ENCODE measurements at places on chromosomes 2 and 18.

- no peak for DNase-seq
Observed at GRCh38 chr2:229917793-229918192, 4.0 kb downstream of the TRIP12 start.

DNA sequence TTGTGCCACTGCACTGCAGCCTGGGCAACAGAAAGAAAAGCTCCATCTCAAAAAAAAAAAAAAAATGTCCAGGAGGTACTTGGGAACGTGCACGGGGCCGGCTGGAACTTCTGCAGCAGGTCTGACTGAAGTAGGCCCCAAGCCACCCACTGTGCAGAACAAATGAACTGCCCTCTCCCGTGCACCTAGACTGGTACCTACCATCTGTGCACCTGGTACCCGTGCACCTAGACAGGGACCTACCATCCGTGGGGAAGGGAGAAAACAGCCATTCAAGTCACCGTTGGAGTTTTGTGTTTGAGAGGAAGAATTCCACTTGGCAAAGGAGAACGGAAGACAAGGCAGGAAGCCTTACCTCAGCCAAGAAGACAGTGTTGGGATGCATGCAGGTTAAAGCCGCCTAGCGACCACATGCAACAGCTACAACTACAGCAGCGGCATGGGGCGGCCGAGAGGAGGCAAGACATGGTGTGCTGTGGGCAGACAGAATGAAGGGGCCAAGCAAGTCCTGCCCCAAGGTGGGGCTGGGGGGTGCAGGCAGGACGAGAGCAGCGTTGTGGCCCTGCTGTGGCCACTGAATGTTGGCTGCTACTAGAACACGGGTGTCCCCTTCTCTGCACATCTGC is 16.1 kb downstream of the ST3GAL5 start:
- no peak for DNase-seq

DNA sequence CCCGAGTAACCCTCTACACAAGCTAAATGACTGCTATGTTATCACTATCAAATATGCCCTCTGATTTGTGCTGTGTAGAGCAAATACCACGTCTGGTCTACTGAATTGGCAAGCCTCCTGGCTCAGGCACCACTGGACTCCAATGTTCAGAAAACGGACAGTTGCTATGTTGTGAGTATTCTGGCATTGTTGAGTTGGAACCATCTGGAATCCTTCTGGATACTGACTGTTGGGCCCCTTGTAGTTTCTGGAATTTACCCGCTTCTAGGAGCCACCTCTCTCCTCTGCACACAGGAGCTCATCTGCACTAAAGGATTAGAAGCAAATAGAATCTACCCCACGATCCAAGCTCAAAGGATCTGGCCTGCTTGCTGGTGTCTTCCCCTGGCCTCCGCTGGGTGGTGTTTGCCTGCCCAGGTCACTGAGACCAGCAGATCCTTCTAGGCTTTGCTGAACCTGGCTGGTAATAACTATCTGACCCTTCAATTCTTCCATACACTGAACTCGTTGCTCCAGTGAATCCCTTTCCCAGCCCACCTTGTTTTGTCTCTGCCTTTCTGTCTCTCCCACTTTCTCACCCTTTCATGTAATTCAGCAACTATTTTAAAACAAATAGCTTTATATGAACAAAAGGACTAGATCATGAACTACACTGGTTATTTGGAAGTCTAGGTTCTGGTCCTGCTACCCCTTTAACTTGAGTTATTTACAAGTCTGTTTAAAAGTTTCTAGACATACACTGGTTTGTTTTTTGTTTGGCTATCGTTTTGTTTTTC is 2.1 kb upstream of the HAAO start:
- no peak for DNase-seq

DNA sequence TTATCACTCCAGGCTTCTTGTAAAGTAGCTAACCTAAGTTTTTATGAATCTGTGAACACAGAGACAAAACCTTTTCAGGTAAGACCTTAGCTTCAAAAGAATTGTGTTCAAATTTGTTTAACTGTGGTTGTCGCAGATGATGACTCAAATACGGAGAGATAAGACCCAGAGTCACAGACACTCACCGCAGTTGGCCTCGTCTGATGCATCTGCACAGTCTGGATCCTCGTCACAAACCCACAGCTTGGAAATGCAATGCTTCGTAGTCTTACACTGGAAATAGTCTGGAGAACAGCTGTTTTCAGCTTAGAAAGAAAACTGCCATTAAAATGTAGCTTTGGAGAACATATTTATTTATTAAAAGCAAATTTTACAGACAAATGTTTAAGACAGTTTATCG is 1662.1 kb upstream of the NXPH2 start:
- no peak for DNase-seq

DNA sequence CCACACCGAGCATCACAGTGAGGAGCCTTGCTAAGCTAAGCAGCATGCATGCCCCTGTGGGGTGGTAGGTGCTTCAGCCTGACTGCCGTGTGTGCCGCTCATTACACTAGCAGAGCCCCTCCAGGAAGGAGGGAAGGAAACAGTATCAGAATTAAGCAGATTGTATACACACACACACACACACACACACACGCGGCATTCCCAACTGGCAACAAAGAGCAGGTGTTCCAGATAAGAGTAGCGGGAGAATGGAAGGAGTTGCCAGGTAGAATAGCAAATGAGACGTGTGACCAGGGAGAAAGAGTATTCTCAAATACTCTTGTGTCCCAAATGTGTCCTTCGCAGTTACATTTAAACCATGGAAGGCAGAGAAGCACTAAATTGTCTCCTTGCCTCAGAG is 47.6 kb upstream of the TTC39C start:
- peak; percentile 34 for DNase-seq

GRCh38 chr2:159186462-159186861 is 100.0 kb downstream of the WDSUB1 start:
- DNase-seq: no peak

DNA sequence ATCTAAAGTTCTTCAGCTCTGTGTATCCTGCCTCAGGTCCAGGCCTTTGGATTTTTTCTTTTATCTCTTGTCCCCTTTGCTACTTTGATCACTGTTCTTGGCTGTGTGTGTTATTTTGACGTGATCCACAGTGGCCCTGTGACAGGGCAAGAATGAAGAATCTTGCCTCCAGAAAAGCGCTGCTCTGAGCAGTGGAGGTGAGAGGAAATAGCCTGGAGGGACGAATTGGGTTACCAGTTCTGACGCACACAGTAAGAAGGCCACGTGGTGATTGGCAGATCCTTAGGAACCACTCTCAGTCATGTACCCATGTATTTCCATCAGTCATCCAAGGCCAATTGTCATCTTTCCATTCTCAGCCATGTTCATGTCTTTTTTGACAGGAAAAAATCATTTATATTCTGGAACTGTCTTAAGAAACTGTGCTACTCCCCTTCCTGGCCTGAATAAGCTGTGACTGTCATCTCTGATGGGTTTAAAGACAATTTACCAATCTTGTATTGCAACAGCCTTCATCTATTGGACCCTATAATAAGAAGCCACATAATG is 47.6 kb downstream of the MAPK4 start:
- no peak for DNase-seq

DNA sequence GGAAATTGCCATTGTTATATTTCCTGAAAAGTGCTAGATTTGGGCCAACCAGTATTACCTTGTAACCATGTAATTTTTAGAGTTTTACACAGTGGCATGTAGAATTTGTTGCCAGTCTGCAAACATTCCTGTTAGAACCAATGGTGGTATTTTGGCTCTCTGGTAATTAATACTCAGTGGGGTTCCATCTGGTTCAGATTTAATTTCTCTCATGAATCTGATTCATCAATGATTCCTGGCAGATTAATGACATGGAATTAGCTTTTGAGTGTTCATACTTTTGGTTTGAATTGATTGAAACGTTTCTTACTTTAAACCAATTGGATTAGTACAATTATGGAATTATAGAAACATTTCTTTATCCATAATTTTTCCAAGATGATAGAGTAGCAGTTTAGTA is 93.2 kb downstream of the MC4R start:
- no peak for DNase-seq

DNA sequence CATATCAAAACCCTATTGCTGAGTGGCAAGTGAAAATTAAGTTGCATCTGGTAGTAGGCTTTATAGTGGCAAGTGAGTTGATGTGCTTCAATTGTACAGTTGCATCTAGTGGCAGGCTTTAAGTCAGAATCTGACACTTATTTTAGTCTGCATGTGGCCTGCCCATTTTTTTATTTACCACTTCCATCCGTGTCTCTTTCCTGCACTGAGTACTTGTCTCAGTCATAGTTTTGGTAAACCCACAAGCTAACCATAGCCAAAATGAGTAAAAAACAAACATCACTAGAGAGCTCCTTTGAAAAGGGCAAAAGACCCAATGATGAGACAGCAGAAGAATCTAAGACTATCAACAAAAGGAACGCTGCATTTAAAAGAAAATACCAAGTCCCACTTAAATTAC is 96.0 kb upstream of the CRACDL start:
- DNase-seq: no peak

DNA sequence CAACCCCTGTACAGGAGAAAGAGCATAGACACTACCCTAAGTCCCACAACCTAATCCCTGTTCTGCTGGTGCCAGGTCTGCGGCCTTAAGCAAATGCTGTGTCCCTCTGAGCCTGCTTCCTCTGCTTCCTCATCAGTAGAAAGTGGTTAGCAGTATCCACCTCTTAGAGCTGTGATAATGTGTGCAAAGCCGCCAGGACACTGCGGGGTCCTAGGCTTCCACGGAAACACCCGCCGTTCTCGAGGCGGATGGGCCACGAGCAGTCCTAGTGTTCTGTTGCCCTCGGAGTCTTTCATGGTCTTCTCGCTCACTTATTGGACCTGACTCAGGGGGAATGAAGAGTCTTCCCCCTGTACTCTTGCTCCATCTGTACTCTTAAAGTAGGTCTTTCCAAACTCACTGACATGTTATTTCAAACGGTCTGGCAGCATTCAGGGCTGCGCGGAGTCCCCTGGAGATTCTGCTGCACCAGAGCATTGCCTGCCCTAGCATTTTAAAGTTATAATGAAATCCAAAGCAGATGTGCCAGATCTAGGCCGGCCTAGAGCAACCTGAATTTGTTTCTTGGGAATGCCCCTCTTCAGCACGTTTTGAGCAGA is 107.2 kb upstream of the ZNF236 start:
- no peak for DNase-seq

GRCh38 chr2:157746234-157746950 is 117.7 kb upstream of the ACVR1C start:
- DNase-seq: no peak

DNA sequence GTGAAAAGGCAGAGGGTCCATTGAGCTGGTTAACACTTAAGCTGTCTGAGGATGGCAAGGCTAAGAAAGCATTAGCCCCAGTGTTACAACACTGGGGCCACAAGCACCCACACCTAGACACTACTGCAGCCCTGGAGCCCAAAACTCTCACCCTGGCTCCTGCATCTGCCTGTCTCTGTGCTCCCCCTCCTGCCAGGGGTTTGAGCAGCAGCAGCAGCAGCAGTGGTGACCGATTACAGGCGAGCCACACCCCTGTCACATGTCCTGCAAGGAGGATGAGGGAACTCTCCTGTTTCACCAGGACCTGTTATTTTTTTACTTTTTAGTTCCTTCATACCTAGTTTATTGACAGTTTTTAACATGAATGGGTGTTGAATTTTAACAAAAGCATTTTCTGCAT is 326.7 kb upstream of the MAP2 start:
- no peak for DNase-seq

- no peak for DNase-seq
Observed at GRCh38 chr2:26757873-26758789, 6.0 kb upstream of the SLC35F6 start.

DNA sequence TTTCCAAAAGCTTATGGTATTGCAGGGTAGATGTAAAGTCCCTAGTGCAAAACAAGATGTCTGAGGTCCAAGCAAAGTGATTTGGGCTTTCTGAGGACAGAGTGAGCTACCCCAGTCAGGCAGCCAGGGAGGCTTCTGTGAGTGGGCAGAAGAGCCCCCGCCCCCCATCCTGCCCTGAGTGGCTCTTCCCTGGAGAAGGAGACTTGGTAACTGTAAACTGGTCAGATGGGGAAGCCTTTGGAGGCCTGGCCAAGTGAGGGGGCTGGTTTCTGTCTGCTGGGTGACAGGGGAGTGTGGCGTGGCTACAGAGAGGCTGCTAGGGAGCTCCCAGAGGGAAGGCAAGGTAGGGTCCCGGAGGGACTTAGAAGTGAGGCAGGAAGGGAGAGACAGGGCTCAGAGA is 181.3 kb upstream of the HAAO start:
- DNase-seq: no peak

GRCh38 chr2:74502720-74503505 is 3.5 kb upstream of the LBX2 start:
- DNase-seq: no peak

DNA sequence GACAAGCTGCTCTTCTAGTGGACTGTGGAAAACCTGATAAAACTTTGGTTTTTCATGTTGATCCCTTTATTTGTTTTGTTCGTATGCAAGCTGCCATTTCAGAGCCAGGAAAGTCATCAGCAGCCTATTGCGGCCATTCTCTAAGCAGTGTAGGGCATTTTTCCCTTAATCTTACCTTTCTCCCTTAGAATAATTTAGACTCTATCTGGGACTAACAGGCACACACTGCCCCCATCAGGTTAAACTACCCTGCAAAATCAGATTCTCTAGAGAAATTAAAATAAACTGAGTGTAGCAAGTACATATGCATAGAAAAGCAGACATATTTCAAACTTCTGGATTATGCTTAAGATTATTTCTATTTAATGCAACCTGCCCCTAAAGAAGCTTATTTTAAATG is 347.5 kb downstream of the METTL4 start:
- no peak for DNase-seq

- no peak for DNase-seq
Observed at GRCh38 chr2:164816046-164816445, 25.6 kb downstream of the COBLL1 start.

DNA sequence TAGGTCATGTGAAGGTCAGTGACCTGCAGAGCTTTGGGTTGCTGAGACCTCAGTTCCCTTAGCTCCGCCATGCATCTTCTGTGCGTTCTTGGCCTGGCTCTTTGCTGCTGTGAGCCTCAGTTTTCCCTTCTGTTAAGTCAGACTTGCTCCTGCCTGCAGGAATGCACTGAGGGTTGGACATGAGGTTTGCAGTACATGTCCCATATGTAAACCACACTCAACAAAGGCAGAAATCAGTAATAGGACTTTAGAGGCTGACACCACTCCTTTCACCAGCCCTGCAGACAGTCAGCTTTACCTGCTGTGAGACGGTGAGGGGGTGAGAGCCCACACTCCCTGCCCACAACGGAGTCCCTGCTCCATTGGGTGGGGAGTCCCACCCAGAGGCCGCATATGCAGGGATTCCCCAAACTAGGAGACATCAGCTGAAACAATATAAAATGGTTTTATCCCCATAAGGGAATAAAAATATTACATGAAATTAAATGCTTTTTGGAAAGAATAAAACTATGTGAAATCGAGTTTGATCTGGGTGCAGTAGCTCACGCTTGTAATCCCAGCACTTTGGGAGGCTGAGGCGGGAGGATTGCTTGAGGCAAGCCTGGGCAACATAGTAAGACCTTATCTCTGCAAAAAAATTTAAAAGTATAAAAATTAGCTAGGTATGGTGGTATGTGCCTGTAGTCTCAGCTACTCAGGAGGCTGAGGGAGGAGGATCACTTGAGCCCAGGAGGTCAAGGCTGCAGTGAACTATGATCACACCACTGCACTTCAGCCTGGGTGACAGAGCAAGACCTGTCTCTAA is 55.1 kb downstream of the MYO7B start:
- DNase-seq: no peak

Data from NCI-H2029 treated with DMSO at 0.1 percent for 48 hours (cell line).